NAMALWA (cell line): ENCODE measurements at places on chromosomes 12 and 14.

DNA sequence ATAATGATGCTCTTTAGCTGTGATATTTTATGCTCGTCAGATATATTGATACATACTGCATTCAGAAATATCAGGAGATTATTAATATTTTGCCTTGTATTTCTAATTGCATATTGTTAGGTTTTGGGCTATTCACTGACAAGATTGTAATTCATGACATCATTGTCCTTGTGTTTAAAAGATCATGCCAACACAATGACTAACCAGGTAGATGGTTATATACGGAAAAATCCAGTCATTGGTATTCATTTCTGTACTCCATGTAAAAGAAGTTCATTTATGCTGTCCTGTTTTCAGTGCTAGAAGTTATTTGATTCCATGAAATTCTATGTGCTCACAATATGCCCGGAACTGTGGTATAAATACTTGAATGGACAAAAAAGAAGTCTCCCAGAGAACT lies 107.5 kb downstream of the KITLG start:
- DNase-seq: no peak

DNA sequence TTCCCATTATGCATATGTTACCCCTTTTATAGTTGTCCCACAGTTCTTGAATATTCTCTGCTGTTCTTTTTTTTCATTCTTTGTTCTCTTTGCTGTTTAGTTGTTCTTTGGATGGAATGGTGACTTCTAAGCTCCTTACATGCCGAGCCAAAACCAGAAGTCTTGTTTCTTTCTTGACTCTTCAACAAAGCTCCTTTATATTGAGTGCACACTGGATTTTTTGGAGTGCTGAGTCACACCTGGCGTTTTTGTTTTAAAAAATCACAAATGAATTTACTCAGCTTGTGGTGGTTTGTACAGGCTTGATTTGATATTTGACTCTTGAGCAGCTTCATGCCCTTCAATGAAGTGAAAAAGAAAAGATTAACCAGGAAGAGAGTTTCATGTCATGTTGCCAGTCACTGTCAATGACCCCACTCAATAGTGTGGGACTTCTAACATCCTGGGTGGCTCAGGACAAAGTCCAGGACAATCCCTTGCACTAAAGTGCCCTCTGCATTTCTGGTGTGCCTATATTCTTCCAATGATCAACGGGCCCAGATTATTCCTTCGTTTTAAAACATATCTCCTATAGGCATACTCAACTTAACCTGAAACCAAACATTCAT lies 112.4 kb upstream of the SLC38A4 start:
- no peak for DNase-seq

- no peak for DNase-seq
These were observed 134.4 kb upstream of the SLC38A2 start for GRCh38 chr12:46506961-46507360.

DNA sequence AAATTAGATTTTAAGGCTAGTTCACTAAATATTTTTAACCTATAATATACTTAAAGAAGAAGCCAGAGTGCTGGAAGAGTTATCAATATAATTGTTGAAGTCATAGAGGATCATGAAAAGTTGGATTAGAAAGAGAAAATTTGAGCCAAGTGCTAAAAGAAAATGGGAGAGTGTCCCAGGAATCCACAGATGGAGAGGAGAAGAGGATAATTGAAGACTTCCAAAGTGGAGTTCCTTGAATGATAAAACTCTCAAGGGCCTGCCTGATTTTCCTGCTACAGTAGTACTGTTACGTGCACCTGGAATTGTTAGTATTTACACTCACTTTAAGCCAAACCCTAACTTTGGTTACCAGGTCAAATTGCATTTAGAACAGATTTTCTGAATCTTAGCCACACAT lies 113.2 kb downstream of the MSRB3 start:
- DNase-seq: no peak

DNA sequence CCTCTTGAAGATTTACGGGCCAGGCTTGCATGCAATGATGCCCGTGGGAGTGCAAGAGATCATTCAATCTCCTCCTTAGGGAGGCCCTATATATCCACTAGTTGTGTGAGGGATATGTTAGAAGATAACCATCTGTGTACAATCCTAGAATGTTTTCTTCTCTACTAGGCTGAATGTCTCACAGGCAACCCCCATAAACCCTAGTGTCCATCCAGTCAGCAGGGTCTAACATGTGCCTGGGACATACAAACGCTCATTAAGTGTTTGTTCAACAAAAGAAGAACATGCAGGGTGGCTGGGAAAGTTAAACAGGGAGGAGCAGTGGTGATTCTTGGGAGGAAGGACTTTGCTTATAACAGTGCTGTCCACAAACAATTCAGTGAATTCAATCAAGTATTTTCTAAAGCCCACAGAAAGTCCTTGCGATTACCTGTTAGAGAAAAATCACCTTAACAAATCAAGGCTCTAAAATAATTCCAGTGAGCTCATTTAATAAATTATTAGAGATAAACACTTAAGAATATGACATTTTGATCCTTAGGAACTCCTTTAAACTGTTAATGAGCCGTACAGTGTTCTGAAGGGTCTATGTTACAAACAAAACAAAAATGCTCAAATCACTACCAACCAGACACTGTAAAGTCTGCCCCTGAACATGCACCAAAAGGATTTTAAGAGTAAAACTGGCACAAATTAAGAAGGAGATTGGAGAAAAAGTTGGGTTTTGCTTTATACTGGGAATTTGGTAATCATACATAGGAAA lies 96.6 kb upstream of the FERMT2 start:
- DNase-seq: no peak

GRCh38 chr14:100729982-100730381 lies 3.3 kb downstream of the DLK1 start:
- DNase-seq: no peak

DNA sequence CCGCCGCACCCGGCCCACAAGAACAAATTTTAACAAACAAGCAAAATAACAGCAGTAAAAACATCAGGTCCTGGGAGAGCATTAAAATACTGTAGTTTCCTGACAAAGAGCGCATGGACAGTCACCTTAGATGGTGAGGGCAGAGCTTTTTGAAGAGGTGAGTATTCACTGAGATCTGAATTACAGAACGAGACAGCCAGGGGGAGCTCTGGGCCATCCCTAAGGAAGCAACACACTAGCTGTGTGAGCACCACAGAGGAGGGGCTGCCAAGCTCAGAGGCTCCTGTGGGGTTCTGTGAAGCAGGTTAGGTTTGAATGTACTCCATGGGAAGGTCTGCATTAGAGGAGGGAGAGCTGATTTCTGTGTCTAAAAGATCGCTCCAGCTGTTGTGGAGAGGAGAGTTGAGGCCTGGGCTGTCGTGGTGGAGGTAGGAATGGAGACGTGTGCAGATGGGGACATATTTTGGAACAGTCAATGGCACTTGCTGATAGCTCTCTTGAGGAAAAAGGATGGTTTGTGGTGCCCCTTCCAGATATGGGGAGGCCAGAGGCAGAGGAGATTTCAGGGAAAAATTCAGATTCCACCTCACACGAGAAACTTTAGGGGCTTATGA lies 72.9 kb downstream of the TRAFD1 start:
- DNase-seq: peak; percentile 76

GRCh38 chr12:131547555-131547954 lies 163.3 kb upstream of the SFSWAP start:
- DNase-seq: no peak

DNA sequence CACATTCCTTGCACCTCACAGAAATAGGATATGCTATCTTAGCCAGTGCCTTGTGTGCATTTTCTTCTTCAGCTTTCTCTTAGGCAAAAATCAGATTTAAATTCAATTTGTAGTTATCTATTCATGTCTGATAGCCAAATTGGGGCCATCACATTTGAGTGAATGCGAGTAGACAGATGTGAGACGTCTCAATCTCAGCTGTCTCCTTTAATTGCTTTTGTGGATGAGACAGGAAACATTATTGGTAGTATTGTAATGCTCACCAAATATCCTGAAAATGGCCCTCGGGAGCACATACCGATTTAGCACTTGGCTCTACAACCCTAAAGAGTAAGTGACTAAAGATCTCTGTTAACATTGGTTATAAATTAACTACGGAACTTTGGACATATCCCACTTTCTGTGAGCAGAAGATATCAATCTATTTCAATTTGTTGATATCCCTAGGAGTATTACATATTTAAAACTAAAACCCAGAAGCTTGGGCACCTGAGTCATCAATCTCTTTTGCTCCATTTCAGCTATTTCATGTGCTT lies 1012.5 kb upstream of the TMEM132C start:
- DNase-seq: no peak

DNA sequence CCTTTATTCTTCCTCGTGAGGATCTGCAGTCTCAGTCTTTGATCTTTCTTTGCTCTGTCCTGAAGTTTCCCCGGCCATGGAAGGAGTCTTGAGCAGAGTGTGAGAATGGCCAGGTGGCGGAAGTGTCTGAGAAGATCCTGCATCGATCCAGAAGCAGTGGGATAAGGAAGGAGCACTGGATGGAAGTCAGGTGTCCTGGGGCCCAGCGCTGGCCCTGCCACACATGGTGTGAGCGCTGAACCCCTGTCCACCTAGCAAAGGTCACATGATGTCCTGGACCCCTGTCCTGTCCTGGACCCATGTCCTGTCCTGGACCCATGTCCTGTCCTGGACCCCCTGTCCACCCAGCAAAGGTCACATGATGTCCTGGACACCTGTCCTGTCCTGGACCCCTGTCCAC lies 111.8 kb upstream of the MED13L start:
- no peak for DNase-seq

GRCh38 chr12:110201995-110202394 lies 77.8 kb downstream of the IFT81 start:
- DNase-seq: no peak

GRCh38 chr12:10067942-10068341 lies 30.8 kb downstream of the CLEC1A start:
- DNase-seq: no peak

- DNase-seq: no peak
These were observed 88.8 kb downstream of the DICER1 start for GRCh38 chr14:95068521-95068920.

GRCh38 chr12:27498149-27498548 lies 25.9 kb upstream of the PPFIBP1 start:
- DNase-seq: no peak

DNA sequence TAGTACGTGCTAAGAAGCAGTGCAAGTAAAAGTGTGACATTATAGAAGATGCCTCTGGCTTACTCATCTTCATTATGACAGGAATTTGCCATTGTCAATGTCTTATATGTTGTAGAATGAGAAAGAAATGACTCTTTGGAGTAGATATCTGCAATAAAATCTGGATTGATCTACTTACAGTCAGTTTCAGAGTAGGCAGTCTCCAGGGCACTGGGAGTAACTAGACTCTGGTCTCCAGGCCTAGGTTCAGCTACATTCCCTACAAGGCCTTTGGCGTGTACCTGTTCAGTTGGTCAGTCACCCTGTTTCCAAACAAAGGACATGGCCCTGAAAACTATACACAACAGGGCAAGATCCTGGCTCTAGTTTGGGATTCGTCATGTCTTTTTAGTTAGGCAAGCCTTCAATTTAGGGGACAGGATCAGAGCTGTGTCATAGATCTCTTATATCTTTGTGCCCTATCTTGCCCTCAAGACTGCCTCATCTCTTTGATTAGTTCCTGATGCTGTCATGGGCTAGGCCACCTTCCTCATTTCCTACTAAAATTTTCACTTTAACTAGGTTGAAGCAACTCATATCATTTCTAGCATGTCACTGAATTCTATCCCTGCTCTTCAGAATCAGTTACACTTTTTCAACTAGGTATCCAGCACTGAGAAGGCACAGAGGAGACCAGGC lies 410.0 kb downstream of the RAD51B start:
- no peak for DNase-seq

DNA sequence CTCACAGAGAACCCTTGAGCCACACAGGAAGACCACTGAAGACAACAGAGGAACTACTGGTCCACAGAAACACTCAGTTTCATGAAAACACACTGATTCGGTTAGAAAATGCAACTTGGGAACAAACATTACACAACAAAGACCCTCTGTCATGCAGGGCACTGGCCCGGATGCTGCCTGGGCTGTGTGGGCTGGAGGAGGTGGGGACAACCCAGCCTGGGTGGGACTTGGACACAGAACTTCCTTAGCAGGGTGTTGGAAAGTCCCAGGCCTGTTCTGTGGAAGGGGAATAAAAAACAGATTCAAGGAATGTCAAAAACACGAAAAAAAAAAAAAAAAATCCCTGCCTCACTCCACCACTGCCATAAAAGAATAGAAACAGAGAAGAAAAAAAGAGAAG lies 181.0 kb downstream of the MON2 start:
- DNase-seq: no peak

DNA sequence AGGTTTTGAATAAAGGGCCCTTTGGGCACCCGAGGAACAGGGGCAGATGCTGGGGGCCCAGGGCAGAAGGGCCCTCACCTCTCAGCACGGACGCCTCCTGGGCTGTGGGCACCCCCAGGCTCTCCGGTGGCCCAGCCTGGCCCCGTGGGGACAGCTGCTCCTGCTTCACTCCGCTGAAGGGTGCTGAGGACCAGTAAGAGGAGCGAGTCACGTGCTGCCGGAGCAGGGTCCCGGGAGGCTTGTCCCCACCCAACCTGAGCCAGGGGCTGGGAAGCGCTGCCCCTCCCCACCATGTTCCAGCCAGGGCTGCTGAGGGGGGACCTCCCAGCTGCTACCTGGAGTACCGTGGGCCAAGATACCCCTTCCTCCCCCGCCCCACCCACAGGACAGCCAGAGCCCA lies 59.5 kb downstream of the RFLNA start:
- no peak for DNase-seq

DNA sequence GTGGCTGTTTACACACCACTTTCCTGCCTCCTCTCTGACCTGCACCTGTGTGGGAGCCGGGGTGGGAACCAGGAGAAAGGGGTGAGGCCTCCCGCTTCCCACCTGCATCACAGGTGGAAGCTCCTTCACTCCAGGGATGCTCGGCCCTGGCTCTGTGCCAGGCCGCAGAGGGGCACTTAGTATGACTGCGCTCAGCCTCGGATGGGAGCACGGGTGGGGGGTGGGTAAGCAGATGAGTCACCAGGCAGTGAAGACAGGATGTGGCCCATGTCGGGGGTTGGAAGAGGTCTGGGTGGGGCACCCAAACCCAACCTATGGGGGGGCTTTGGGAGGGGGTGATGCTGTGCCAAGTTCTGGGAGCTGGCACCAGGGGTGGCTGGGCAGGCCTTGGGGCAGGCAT lies 7.4 kb upstream of the CYP46A1 start:
- DNase-seq: no peak
